ENCODE measurements at places on chromosomes 2 and 18.

DNA sequence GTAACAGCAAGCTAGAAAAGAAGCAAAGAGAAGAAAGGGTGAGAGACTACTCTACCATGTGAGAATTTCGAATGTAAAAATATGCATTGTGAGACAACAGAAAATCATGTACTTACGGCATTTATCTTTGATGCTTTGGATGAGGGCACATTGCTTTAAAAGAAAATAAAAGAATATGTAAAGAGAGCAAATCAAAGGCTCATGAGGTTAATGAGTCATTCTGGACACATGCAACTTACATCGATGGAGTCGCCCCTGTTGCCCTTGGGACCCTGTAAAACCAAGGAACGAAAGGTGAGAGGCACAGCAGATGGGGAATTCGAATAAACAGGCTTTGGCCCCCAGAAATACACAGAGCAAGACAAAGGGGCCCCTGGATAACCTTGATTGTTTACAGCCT lies 69.0 kb downstream of the COL6A3 start:
- no peak for DNase-seq

DNA sequence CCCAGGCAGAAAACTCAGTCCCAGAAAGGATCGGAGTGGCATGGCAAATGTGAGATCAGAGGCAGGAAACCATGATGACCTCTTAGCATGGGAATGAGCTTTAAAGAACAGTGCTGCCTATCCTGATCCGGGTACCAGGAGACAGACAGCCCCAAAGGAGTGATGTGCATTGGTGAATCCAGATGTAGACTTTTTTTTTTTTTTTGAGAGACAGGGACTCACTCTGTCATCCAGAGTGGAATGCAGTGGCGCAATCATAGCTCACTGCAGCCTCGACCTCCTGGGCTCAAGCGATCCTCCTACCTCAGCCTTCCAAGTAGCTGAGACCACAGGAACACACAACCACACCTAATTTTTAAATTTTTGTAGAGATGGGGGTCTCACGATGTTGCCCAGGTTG lies 122.7 kb downstream of the VAPA start:
- DNase-seq: no peak

- DNase-seq: no peak
Measured at GRCh38 chr18:3546106-3546505, 96.1 kb downstream of the TGIF1 start.

DNA sequence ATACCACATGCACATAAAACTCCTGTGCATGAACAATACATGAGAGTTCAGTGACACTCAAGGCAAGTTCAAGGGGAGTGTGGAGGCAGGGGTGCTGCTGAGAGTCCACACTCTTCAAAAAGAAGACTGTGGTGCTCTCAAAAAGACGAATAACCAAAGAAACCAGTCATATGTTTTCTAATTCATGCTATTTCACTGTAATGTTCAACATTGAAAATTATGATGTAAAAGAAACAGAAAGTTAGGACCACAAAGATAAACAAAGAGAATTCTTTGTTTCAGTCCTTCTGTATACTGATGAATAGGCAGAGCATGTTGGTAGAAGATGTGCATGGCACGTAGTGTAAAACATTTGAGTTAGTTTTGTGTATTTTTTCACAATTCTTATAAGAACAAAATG lies 864.2 kb upstream of the LRATD1 start:
- no peak for DNase-seq

DNA sequence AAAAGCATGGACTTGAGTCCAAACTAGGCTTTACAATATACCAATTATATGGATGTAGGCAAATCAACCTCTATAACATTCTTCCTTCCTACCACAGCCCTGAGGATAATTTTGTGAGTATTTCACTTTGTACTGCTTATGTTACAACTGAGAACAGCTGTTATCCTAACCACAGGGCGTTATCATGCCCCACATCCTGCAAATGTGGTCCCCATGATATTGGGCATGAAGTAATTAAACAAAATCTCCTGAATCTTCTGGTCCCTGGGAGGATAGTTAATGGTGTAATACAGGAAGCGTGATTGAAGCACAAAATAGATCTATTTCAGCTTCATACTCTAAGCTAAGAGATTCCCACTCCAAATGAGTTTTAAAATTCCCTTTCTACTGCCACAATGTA lies 223.6 kb downstream of the CDH20 start:
- DNase-seq: no peak

DNA sequence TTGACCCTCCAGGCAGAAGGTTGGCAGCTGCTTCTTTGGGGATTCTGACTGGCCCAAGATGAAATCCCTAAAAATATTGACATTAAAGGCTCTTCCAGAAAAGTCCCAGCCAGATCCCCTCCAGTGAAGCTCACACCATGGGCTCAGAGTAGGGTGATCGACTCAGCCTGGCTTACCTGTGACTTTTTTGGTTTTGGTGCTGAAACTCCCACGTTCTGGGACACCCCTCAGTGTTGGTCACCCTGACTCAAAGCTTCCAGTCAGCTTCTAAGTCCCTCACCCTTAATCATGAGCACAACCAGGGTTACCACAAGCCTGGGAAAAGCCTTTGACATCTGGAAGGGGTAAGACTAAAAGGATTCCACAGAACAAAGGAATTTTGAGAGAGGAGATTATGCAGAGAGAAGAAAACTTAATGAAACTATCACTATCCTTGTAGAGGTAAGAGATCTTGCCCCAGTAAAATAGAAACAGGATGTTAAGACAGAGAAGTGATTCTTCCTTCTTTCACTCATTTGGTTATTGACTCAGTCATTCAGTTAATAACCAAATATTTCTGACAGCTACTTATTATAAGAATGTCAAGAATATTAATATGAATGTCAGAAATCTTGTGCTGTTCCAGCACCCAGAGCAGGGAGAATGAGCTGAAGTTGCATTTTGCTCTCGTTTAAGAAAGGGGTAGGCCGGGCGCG lies 66.8 kb upstream of the SEC11C start:
- DNase-seq: no peak

DNA sequence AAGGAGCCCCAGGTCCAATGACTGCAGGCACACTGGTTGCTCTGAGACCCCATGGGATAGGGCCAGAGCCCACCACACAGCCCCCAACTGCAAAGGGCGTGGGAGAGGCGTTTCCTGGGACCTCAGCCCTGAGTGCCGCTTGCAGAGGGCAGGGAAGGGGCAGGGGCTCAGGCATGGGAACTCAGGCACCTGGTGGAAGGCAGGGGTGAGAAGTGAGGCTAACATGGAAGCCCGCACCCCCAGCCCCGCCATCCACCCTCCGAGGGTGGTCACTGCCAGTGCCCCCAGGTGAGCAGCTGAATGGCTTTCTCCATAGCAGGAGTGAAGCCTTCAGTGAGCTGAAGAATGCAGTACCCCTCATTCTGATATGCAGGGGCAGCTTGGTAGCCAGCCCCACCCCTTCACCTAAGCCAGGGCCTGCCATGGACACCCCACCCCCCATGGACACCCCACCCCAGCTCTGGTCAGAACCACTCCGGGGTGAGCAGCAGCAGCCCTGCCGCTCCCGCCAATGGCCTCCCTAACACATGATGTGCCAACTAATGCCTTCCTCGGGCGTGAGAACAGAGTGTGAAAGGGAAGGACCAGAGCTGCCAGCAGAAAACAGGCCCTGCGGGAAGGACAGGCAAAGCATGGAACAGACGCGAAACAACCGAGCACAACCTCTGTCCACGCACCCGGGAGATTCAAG lies 6.6 kb downstream of the KIF1A start:
- DNase-seq: no peak

- no peak for DNase-seq
Measured at GRCh38 chr18:12394428-12394827, 13.3 kb upstream of the PRELID3A start.

- DNase-seq: no peak
Measured at GRCh38 chr2:7068457-7068856, 151.2 kb downstream of the RNF144A start.

DNA sequence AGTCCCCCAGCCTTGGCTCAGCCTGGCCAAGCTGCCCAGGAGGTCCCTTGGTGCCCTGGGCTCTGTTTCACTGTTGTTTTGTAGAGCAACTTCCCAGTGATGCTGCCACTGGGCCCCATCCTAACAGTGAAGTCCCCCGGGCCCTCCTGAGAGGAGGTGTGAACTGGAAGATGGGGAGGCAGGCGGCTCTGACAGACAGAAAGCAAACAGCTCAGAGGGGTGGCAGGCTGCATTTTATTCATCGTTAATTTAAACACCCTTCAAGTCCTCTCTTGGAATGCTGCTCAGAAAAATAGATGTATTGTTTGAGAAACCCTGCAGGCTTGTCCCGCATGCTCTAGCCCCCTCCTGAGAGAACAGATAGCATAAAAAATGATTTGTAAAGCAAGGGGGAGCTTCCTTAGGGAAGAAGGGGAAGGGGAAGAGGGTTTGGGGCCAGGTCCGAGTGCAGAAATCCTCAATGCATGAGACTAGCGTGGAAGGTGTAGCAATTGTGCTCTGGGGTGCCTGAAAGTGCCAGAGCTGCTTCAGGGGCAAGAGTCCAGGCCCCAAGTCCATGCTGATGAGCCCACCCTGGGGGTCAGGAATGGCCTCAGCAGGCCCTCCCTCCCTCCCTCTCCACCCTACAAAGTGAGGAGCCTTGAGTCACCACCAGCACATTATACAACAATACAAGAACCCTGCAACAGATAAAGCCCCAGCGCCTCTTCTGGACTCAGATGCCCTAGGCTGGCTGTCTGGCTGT lies 113.6 kb downstream of the MSH2 start:
- DNase-seq: no peak

GRCh38 chr2:128970332-128971116 lies 651.9 kb upstream of the HS6ST1 start:
- DNase-seq: no peak

GRCh38 chr2:95277246-95277906 lies 3.1 kb downstream of the PROM2 start:
- peak; percentile 15 for DNase-seq

- DNase-seq: no peak
Measured at GRCh38 chr2:26849056-26849999, 1.4 kb downstream of the DPYSL5 start.

DNA sequence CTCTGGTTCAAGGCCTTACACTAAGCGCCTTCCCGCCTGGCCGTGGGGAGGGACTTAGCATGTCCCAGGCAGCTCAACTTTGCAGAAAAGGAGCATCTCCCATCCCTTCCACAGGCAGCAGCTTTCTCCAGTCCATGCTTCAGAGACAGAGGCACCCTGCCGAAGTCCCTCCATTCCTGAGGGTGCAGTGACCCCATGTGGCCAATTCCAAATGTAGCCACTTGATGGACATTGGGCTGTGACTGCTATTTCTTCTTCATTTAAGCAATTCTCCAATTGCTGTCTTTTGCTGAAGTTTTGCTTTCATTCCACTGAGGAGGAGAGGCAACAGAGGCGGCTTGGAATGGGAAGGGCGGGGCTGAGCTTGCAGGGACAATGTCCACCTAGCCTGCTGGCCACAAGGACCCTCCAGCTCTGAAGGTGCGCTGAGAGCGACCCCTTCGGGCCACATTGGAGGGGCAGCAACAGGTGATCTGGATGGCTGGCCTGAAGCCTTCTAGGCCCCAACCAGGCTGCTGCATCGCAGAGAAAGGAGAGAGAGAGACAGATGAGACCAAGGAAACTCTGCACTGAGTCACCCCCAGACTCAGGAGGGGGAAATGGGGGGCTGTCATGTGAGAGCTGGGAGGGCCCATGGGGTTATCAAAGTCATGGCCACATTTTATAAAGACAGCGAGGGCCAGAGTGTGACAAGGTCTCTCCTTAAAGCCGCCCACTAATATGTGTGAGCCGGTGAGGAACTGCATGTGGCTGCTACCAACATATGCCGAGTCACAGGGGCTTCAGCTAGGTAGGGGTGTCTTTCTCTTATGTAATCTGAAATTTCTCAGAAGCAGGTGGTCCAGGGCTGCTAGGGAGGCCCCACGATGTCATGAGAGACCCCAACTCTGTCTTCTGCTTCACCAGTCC lies 61.3 kb downstream of the LONRF2 start:
- no peak for DNase-seq

- DNase-seq: no peak
Measured at GRCh38 chr2:101873543-101873942, 118.2 kb upstream of the IL1R2 start.

DNA sequence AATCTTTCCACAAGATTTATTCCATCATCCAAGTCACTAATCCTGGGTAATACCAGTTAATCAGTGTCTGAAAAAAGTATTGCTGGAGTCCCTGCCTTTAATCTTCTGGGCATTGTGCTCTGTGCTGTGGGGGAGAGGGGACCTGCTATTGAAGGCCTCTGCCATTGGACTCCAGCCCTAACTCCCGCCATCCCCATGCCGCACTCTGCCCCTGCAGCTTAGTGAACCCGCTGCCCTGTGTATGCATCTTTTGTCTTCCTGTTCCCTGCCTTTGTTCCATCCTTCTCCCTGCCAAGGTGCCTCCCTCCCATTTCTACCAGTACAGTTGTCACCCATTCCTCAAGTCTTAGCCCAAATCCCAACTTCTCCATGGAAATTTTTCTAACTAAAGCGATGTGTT lies 113.8 kb upstream of the EPAS1 start:
- no peak for DNase-seq

DNA sequence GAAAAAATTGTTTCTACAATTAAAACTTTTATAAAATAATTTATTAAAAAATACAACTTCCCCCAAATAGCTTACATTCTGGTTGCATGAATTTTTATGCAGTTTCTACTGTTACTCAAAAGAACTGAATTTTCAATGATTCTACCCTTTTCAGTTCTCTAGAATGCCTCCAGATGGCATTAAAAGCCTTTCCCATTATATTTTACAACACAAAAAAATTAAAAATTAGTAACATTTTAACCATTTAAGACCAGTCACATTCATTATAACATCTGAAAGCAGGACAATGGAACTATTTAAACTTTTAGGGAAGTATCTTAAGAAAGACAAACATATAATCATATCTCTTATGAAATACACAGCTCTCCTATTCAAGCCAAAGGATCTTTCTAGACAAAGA lies 236.0 kb upstream of the REV1 start:
- DNase-seq: no peak

DNA sequence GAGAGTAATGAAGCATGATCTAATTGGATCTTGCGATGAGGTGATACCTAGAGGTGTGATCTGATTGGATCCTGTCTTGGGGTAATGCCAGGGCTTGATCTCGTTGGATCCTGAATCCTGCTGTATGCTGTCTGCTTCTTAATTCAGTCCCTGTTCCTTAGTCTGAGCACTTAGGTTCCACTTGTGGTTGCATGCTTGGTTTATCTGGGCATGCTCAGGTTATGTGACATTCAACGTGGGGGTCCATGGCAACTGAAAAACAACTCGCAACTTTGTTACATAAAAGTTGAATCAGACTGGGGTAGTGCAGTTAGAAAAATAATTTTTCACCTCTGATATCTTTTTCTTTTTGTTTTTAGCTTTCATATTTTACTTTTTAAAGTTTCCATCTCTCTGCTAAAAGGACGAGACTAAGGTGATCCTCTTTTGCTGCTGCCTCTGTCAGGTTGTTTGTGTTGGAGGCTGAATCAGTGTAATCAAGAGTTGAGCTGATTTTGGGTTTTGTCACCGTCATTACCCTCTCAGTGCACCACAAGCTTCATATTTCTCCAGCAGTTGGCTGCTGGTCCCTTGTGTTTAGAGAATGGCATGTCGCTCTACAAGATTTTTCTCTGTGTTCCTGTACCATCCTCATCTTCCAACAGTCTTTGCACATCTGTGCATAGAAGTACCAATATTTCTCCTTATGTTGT lies 67.9 kb downstream of the NCOA1 start:
- DNase-seq: no peak

- DNase-seq: no peak
Measured at GRCh38 chr2:236706288-236706687, 136.7 kb downstream of the ACKR3 start.

All from heart left ventricle (tissue), 16 donors.